ENCODE measurements at places on chromosomes 13 and 19. TPM values are rescaled to one million over a fixed set of nuclear protein-coding genes. Genes with fewer than 3 reads are reported as not detected.

DNA sequence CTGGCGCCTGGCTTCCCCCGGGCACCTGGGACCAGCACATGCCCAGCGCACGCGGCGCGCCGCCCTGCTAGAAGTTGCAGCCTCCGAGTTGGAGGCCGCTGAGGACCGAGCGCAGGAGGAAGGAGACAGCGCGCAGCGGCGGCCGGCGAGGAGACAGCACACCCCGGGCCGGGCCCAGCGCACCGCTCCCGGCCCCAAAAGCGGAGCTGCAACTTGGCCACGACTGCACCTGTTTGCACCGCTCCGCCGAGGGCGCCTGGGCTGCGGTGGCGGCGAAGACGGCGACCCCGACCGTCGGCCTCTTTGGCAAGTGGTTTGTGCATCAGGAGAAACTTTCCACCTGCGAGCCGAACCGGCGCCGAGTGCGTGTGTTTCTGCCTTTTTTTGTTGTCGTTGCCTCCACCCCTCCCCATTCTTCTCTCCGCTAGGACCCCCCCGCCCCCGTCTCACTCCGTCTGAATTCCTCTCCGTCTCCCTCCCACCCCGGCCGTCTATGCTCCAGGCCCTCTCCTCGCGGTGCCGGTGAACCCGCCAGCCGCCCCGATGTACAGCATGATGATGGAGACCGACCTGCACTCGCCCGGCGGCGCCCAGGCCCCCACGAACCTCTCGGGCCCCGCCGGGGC lies at the start of gene SOX1:
TSS of gene SOX1 (plus strand) at position 34 of the 626 bp plus-strand sequence. CDS start at position 544, 510 bp downstream.
- no peak for DNase-seq

DNA sequence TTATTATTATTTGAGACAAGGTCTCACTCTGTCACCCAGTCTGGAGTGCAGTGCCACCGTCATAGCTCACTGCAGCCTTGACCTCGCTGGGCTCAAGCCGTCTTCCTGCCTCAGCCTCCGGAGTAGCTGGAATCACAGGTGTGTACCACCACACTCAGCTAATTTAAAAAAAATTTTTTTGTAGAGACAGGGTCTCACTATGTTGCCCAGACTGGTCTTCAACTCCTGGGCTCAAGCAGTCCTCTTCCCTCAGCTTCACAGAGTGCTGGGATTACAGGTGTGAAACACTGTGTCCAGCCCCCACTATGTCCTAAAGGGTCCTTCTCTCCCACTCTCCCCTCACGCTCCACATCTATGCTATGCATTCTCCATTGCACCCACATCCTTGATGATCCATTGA lies 9.1 kb upstream of the TLE2 start:
- no peak for DNase-seq

DNA sequence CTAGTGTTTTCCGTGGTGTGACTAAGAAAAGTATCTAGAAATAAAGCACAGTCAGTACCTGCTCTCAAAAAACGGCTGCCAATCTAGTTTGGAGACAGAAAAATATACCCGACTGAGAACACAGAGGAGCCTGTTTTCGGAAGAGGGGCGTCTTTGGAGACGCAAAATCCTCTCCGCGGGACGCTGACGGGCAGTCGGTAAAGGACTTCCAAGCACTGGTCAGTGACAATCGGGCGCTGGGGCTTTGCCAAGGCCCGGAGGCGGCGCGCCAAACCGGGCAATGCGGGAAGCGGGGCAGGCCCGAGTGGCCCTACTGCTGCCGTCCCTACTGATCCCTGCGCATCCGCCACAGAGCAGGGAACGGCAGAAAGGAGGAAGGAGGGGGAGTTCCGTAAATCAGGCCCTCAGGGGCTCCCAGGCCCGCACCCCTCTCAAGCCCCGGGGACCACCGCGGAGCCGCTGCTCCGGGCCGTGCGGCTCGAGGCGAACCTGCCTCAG lies 588 bp upstream of the DPY19L3 start:
- DNase-seq = no peak

DNA sequence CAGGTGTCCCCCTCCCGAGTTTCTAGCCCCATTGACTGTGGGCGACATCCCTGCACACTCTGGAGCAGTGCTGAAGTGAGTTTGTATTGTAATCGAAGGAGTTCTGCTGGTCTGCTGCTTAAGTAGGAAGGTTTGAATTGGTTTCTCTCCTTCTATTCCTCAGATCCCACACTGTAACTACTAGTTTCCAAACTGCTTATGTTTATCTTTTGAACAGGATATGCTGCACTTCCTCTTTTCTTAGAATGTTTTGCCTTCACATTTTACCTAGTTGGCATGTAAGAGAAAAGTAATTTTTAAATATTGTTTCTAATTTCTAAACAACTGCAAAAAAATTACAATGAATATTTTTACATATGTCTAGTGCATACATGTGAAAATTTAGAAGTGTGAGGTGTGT lies 511.8 kb downstream of the KLF12 start:
- DNase-seq = no peak

DNA sequence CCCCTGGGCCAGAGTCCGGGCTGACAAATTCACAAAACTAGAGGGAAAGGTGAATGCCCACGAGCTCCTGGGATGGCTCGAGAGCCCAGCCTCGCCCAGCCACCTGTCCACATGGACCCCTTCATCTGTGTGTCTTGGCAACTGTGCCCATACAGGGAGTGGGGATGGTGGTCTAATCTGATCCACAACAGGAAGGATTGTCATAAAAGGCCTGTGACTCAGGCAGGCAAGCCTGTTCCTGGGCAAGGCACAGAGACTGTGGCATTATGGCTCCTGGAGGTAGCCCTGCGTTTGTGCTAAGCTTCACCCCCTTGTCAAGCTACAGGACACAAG lies 20.0 kb downstream of the CAPS start:
- no peak for DNase-seq

DNA sequence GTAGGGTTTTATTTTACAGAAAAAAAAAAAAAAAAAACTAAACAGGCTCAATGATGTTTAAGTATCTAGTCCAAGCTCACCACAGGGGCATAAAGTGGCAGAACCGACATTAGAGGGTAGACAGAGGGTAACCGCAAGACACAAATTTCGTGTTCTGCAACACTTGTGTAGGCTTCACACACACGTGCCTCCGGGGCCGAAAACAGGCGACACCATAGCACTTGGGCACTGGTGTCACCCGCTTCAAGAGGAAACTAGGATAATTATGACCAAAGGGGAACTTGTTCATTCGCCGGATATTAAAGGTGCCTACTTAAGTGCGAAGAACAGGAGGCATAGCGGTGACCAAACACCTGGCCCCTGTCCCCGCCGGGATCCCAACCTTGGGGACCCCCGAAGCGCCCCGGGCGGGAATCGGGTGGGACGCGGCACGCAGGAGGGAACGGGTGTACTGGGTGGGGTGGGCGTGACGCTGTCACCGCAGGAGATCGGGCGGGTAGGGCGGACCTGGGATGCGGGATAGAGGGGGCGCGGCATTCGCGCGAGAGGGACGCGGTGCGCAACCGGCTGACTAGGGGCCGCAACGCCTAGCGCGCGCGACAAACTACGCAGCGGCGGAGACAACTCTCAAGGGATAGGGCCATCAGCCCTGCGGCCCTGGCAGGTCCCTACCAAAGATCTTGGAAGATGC lies 558 bp downstream of the MZT1 start:
- DNase-seq = peak; percentile 18

DNA sequence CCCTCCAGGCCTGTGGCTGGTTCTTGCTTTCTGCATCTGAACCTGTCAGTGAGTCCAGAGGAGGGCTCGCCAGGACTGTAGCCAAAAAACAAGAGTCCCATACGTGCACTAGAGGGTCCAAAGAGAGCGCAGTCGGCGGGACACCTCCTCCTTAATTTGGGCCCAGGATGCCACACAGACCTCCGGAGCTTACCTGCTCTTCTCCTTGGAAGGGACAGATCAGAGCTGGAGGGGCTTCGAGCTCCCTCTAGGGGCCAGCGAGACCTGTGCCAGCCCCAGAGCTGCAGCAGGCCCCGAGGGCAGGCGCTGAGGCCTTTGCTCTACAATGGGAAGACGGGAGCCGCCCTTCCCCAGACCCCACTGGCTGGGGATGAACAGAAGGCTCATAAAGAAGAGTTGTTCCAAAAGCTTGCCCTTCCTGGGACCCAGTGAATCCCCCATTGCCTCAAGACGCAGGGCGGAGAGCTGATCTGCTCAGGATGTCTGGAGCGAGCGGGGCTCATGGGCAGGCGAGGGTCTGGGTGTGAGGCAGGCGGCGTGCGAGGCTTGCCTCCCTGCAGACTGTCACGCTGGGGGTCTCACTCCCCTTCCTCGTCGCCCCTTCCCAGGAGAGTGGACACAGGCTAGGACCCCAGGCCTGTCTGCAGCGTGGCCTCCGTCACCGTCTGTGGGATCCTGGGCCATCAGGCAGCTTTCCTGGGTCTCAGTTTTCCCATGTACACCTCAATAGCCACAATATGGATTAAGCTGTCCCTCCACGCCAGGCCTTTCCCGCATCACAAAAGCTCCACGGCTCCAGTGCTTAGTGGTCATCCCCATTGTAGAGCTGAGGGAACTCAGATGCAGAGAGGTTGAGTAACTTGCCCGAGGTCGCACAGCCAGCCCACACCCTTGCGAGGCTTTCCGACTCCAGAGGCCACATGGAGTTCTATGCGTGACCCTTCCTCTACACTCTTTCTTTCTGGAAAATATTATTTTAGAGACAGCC lies 46.9 kb upstream of the VSTM2B start:
- no peak for DNase-seq

DNA sequence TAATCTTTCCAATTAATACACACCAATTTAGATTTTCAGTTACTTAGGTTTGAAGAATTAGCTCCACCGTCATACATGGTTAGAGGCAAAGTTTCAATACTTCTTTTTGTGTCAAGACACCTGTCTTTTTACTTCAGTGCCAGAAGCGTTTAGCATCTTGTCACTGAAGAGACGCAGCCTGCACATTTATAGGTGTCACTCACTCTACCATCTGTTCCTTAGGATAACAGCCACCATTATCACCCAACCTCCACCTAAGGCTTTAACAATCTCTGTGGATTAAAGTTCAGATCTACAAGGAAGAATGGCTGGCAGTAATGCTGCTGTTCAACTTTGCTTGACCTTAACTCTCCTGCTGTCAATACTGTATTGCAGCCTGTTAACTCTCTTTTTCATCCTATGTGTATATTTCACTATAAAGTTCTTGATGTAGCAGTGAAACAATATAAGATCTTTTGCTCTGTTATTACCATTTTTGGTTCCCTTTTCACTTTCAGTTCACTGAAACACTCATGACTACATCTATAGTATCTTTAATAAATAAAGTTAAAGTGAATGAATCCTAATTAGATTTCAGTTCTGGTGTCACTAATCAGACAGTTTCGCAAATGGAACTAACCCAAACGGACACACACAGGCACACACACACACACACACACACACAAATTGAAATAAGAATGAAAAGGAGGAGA lies 435.6 kb downstream of the PCDH9 start:
- no peak for DNase-seq

GRCh38 chr13:20090349-20090748 lies 70.5 kb downstream of the GJA3 start:
- no peak for DNase-seq

- DNase-seq = no peak
Observed at GRCh38 chr13:80558074-80558473, 217.1 kb upstream of the SPRY2 start.

GRCh38 chr19:40363069-40363468 lies 14.6 kb downstream of the PLD3 start:
- no peak for DNase-seq

DNA sequence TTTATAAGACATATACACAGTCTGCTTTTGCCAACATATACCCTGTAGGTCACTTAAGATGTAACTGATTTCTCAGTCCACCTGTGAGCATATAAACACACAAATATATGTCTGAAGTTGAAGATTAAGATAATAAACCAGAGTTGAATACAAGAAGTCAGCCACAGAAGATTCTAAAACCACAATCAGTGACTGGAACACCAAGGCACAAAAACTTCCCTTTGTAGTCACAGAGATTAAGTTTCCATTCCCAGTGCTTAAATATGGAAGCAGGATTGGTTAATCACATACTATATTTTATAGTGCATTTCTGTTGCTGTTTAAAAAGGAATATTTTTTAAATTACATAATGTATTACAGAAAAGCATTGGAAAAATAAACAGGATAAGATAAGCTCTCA lies 39.9 kb downstream of the MTMR6 start:
- no peak for DNase-seq

DNA sequence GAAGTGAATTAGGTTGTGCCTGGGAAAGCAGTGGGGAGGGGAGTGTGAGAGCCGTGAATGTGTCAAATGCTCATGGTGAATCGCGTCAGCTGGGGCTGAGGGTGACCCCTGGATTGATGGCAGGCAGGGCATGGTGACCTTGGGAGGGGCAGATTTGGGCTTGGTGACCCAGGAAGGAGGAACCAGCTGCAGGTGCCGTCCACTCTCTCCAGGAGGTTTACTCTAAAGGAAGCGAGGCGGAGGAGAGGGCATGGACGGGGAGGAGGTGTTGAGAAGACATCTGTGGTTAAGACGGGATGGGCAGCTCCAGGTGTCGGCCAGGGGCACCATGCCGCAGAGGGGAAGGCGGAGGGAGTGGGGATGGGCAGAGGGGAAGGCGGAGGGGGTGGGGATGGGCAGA lies 28.7 kb downstream of the TMEM255B start:
- no peak for DNase-seq

DNA sequence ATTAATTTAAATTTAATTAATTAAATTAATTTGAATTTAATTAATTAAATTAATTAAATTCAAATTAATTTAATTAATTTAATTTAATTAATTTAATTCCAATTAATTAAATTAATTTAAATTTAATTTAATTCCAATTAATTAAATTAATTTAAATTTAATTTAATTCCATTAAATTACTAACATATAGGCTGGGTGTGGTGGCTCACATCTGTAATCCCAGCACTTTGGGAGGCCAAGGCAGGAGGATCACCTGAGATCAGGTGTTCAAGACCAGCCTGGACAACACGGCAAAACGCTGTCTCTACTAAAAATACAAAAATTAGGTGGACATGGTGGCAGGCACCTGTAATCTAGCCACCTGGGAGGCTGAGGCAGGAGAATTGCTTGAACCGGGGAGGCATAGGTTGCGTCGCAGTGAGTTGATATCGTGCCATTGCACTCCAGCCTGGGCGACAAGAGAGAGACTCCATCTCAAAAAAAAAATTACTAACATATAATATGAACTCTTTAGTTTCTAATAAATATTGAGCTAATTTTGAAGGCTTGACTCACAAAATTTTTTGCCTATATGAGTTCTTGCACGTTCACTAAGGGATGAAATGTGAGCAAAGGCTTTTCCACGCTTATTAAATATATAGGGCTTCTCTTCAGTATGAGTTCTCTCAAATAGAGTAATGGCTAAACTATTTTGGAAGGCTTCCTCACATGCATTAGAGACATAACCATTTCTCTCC lies 9.0 kb upstream of the USP29 start:
- DNase-seq = no peak

GRCh38 chr13:49585220-49586157 lies at the start of gene RCBTB1:
Gene RCBTB1 (minus strand): TSS chr13:49585558. CDS start chr13:49567279, 18,279 bp downstream.
- DNase-seq = peak; percentile 73

The ADAMTS10 gene
- polyA plus RNA-seq = 68.3 TPM

The CCNE1 gene
- 6.2 TPM for polyA plus RNA-seq

The C19orf85 gene
- not detected for polyA plus RNA-seq

The ZNF616 gene
- polyA plus RNA-seq = 23.8 TPM

The MYO1F gene
- 11.0 TPM for polyA plus RNA-seq

The WDR87 gene
- 0.01 TPM for polyA plus RNA-seq

The LIM2 gene
- not detected for polyA plus RNA-seq

Data from right lung (tissue), 10 donors.